KBM-7 (cell line): ENCODE measurements at places on chromosomes 12 and 14.

GRCh38 chr12:80766210-80766609 lies 49.5 kb downstream of the MYF5 start:
- no peak for DNase-seq

DNA sequence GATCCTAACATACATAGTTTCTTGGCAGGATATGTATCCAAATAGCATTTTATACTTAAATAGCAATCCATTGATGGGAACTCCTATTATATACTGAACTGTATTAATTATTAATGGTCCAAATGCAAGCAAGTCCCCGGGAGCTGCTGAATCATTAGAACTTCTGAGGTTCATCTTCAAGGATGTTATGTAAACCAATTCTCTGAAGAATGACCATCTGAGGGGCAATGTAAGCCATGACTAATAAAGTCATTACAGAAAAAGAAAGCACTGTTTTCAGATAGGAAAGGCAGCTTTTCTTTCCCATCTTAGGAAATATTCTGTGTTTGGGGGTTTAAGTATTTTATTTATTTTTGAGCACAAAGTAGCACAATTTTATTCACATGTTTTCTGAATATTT lies 166.1 kb upstream of the SLC16A7 start:
- no peak for DNase-seq

GRCh38 chr14:100392356-100392755 lies 69.2 kb downstream of the SLC25A47 start:
- no peak for DNase-seq

GRCh38 chr14:62102349-62102725 lies 340.1 kb downstream of the SNAPC1 start:
- DNase-seq: no peak
